ENCODE measurements at places on chromosomes 12 and 14.
A peak's percentile ranks its signal among the peaks of the same experiment; 100 is the strongest.

GRCh38 chr14:76844223-76844622 is 18.0 kb downstream of the LRRC74A start:
- DNase-seq = peak; percentile 34

- DNase-seq = no peak
These were observed 155.5 kb downstream of the SYT1 start for GRCh38 chr12:79020106-79020505.

GRCh38 chr12:118312578-118312977 is 60.1 kb downstream of the TAOK3 start:
- no peak for DNase-seq

DNA sequence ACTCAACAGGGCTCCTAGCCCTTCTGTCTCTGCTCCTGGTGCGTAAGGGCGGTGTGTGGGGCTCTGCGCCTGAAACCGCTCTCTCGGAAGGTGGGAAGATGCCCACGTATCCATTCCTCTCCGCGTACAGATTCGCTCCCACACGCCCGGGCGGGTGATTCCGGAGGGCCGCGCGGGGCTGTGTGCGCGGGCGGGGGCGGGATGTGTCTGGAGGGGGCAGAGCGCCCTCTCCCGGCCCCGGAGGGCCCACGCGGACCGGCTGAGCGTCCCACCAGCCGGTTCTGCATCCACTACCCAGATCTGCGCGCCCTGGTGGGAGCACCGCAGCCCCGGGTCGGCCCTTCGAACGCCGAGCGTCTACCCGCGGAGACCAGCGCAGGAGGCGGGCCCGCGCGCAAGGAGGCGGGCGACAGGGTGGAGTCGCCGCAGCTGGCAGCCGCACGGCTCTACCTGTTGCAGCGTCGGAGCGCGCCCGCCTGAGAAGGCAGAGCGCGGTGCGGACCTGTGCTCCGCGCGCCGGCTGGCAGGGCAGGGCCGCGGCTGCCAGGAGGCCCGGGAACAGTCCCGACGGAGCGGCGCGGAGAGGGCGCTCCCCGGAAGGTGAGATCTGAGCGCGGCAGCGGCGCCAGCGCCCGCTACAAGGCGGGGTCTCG is 1.4 kb upstream of the KCNK13 start:
- peak; percentile 35 for DNase-seq

DNA sequence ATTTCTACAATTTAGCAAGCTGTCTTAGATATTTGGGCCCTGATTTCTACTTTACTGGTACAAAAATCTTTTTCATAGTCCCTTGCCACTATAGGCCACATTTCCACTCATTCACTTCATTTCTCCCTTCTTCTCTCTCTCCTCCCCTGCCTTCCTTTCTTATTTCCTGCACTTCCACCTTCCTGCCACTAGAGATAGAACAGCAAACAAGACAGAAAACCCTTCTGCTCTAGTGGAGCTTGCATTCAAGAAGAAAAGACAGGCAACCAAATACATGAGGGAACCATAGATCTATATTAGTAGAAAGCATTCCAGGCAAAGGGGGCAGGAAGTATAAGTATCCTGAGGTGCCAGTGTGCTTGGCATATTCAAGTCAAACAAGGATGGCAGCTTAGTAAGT is 623.5 kb downstream of the FLRT2 start:
- no peak for DNase-seq

- DNase-seq = no peak
These were observed 10.1 kb downstream of the FOXG1 start for GRCh38 chr14:28776482-28777266.

DNA sequence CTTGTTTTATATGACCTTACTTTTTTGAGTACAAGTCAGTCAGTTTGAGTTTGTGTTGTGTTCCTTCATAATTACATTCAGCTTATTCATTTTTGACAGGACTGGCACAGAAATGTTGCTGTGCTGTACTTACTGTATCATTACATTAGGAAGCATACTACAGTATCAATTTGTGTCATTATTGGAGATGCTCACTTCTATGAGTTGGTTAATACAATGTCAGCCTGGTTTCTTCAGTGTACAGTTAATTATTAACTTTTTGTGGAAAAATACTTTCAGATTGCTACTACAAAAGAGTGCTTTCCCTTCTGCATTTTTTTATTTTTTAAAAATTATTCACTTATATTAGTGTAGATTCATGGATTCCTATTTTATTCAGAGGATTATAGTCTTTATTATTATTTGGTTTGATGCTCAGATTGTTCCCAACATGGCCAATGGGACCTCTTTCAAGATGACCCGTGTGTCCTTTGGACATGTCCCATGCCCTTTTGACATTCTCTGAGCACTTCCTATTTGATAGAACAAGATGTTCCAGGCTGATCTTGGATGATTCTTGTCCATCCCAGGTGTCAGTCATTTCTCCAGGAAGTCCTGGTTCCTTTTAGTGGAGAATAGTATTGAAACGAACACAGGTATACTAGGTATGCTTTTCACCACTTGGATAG is 66.6 kb downstream of the MON2 start:
- no peak for DNase-seq

DNA sequence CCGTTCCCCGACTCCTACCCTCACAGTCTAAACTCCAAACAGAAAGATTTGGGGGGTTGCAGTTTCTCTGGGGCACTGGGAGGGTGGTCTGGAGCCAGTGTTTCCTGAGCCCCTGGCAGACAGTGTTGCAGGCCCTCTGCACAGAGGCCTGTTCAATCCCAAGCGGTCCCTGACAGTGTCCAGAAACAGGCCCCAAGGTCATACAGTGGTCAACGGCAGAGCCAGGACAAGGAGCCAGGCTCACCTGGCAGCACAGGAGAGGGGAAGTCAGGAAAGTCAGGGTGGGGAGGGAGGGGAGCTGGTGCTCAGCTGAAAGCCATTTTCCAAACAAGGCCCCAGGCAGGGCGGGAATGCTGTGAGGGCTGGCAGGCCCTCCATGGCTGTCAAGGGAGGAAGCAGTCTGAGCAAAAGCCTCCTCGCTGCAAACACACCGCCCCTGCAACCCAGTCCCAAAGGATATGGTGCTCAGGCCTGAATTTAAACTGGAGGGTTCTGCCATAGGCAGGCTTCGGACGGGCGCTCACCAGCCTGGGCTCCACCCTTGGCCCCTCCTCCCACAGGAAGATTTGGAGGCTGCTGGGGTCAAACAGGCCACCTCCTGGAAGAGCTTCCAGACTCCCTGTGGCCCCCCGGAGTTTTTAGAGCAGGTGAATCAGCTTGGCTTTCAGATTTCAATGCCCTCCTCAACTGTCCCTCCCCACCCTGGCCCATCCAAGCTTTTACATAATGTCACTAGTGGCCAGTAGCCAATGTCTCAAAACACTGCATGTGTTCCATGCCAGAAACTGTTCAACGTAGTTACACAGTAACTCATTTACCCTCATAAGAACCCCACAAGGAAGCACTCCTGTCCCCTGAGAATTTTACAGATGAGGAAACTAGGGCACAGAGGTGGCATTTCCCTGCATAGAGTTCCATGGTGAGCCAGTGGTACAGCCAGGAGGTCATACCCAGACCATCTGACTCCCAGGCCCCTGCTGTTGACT is 41.5 kb downstream of the CHGA start:
- DNase-seq = no peak

DNA sequence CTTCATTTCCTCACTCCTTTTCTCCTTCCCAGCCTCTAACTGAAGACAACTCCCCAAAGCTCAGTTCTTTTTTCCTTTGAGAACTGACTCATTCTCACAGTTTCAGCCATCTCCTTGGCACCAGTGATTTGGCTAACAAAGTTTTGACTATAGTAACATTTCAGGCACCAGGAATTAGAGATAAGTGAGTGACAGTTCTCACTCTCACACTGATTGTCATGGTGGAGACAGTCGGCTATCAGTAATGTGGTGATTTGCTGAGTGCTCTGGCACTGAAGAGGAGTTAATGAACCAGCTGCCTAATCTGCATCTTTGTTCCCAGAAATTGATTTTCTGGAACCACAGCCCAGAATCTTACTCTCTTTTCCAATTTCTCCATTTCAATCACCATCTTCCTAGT is 29.5 kb downstream of the HELB start:
- no peak for DNase-seq

- DNase-seq = peak; percentile 97
These were observed 393 bp upstream of the DCAF5 start for GRCh38 chr14:69153152-69153872.

- DNase-seq = no peak
These were observed 10.0 kb upstream of the NRIP2 start for GRCh38 chr12:2844786-2845185.
